ENCODE measurements at places on chromosomes 2 and 18.

DNA sequence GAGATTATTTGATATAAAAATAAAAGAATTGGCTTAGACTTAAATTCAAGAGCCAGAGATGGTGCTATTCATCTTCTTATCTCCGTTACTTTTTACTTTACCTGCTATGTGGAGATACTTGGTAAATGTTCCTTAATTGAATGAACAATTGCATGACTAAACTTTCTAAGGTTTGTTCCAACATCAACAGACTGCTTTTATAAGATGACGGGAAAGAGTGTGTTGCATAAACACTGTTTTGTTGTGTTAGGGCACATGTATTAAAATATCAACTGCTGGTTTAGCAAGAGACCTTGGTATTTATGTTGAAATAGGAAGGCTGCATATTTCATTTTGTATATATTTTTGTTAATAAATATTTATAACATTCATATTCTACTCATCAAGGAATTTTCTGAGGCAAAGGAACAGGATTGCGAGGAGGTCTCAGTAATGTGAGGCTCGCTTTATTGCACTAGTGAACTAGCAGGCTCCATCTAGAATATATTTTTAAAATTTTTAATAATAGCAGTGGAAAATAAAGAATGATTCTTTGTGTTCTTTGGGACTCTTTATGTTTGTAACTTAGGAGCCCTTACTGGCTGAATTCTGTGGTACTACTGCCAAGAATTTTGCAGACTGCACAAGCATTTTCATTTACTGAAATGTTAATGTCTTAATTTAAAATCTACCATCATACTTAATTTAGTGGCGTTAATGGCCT is 10.7 kb upstream of the NFE2L2 start:
- no peaks in the 10 kb centered on the region for H3K36me3 ChIP-seq
- H3K27me3 ChIP-seq: no peaks in the 10 kb centered on the region
- no peak overlapping the region for H3K27ac ChIP-seq
- H3K4me3 ChIP-seq: no peak overlapping the region
- no peak for DNase-seq

- no peak overlapping the region for H3K4me3 ChIP-seq
- H3K27ac ChIP-seq: no peak overlapping the region
- DNase-seq: no peak
- no peaks in the 10 kb centered on the region for H3K4me1 ChIP-seq
Observed at GRCh38 chr2:101981504-101981903, 10.3 kb upstream of the IL1R2 start.

GRCh38 chr18:46134920-46135675 is 30.9 kb downstream of the HAUS1 start:
- H3K4me3 ChIP-seq: no peak overlapping the region
- no peak for DNase-seq
- no peak overlapping the region for H3K27ac ChIP-seq

- H3K27me3 ChIP-seq: no peaks in the 10 kb centered on the region
- no peaks in the 10 kb centered on the region for H3K36me3 ChIP-seq
- H3K4me3 ChIP-seq: no peak overlapping the region
- no peak for DNase-seq
- H3K27ac ChIP-seq: peak overlapping the region; percentile 55
- H3K4me1 ChIP-seq: peaks cover 4% of the 10 kb centered on the region
Observed at GRCh38 chr2:207676827-207677354, 34.5 kb upstream of the CCNYL1 start.

GRCh38 chr2:182077448-182078142 is 91.9 kb downstream of the PPP1R1C start:
- no peaks in the 10 kb centered on the region for H3K27me3 ChIP-seq
- no peaks in the 10 kb centered on the region for H3K36me3 ChIP-seq
- H3K27ac ChIP-seq: no peak overlapping the region
- peak; percentile 41 for DNase-seq

- no peaks in the 10 kb centered on the region for H3K27me3 ChIP-seq
- H3K36me3 ChIP-seq: no peaks in the 10 kb centered on the region
- H3K4me3 ChIP-seq: no peak overlapping the region
Observed at GRCh38 chr2:234446404-234447076, 50.3 kb downstream of the ARL4C start.

- DNase-seq: no peak
- no peak overlapping the region for H3K27ac ChIP-seq
- no peaks in the 10 kb centered on the region for H3K4me1 ChIP-seq
- H3K4me3 ChIP-seq: no peak overlapping the region
Observed at GRCh38 chr18:12478269-12479047, 70.7 kb downstream of the PRELID3A start.

DNA sequence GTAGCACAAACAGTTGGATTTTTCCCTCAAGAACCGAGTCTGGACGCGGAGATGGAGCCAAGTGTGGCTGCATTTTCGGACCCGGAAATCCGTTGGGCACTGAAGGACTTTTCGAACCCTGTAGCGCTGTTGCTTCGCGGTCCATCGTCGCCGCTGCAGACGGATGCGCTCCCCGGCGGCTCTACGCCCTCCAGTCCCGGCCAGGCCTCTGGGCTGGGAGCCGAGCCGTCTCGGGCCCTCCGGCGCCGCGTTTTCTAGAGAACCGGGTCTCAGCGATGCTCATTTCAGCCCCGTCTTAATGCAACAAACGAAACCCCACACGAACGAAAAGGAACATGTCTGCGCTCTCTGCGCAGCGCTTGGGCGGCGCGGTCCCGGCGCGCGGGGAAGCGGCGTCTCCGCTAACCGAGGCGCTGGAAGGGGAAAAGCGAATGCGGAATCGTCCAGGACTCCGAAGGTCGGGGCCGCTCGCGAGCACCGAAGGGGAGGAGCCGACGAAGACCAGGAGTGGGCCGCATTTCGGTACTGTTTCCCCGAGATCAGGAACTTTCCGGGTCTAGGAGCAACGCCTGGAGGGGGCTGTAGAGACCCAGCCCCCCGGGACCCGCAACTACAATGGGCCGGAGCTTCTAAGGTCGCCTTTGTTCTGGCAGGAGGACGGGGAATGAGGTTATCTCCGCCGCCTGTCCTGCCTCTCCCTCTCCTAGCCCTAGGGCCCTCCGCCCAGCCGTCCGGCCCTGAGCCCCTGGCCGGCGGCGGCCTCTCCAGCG is 3.2 kb downstream of the EMX1 start:
- no peak overlapping the region for H3K27ac ChIP-seq
- peaks cover 61% of the 10 kb centered on the region for H3K27me3 ChIP-seq
- H3K4me1 ChIP-seq: peaks cover 58% of the 10 kb centered on the region

DNA sequence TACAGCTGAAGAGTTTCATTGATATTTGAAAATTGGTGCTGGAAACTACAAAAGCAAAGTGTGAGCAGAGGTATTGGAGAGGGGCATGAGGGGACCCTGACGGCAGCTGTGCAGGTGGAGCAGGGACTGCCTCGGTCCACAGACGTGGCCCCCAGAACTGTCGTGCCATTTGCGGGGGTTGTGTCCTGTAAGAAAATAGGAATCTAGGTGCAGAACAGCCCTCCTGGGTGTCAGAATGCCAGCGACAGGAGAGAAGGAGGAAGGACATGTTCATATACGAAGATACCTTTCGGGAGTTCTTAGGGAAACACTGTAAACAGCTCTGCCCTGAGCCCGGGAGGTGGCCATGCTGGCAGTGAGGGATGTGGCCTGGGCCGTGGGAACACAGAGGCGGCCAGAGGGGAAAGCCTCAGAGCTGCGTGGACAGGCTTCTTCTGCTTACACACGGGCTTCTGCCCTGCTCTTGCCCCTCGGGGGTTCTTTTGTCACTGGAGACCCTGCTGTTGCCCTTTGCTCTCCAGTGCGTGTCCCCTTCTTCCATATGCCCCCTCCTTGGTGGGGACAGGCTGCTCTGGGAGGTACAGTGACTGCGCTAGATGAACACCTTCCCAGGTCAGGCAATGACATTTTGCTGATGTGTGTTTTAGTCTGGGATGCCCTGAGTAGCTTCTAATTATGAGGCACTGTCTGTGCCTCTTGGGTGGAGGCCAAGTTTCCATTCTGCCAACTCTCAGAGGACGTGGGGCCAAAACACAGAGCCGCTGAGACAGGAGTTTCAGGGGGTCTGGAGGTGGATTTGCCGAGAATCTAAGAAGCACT is 81.9 kb upstream of the TXNDC2 start:
- no peak for DNase-seq
- no peaks in the 10 kb centered on the region for H3K36me3 ChIP-seq
- H3K27ac ChIP-seq: no peak overlapping the region
- no peaks in the 10 kb centered on the region for H3K4me1 ChIP-seq
- no peaks in the 10 kb centered on the region for H3K27me3 ChIP-seq
- no peak overlapping the region for H3K4me3 ChIP-seq

- H3K36me3 ChIP-seq: peaks cover 47% of the 10 kb centered on the region
- no peak for DNase-seq
- H3K4me1 ChIP-seq: peaks cover 8% of the 10 kb centered on the region
- H3K27me3 ChIP-seq: no peaks in the 10 kb centered on the region
Observed at GRCh38 chr2:233275223-233275622, 23.8 kb downstream of the ATG16L1 start.

DNA sequence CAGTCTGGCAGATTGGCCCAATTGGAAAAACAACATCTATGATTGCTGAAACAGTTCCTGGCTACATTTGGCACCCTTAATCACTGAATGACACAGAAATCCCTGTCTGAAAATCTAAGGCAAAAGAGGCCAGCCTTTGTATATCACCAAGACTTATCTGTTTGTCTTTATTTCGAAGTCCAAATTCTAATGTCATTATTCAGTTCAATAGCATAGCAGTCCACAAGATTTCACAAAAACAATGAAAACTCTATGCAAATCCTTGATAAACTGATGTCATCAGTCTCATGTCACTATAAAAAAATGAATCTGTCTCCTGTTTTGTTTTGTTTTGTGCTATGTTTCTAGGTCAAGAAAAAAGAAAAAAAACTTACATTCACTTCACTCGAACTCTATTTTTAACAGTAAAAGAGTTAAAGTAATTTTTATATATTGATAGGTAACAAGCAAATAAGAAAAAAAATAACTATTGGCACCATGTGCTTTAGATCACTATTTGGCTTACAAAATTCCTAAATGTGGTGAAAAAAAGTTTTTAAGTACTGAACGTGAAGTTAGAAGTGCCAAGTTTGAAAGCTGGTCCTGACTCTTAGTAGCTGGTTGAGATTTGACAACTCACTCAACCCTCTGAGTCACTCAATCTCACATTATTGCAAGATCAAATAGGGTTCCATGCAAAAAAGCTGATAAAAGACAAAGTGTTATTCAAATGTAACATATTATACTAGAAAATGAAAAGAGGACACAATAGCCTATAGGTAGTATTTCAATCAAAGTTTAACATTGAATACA is 359.3 kb downstream of the IRS1 start:
- H3K27ac ChIP-seq: no peak overlapping the region
- no peaks in the 10 kb centered on the region for H3K4me1 ChIP-seq
- DNase-seq: no peak
- H3K36me3 ChIP-seq: no peaks in the 10 kb centered on the region
- no peak overlapping the region for H3K4me3 ChIP-seq

GRCh38 chr18:22467760-22468553 is 50.2 kb upstream of the CTAGE1 start:
- H3K4me1 ChIP-seq: no peaks in the 10 kb centered on the region
- H3K27me3 ChIP-seq: no peaks in the 10 kb centered on the region
- H3K27ac ChIP-seq: no peak overlapping the region
- H3K36me3 ChIP-seq: no peaks in the 10 kb centered on the region

GRCh38 chr2:207748993-207749392 is 20.7 kb downstream of the FZD5 start:
- H3K36me3 ChIP-seq: peaks cover 2% of the 10 kb centered on the region
- H3K27ac ChIP-seq: no peak overlapping the region
- no peaks in the 10 kb centered on the region for H3K4me1 ChIP-seq
- no peaks in the 10 kb centered on the region for H3K27me3 ChIP-seq
- H3K4me3 ChIP-seq: no peak overlapping the region

DNA sequence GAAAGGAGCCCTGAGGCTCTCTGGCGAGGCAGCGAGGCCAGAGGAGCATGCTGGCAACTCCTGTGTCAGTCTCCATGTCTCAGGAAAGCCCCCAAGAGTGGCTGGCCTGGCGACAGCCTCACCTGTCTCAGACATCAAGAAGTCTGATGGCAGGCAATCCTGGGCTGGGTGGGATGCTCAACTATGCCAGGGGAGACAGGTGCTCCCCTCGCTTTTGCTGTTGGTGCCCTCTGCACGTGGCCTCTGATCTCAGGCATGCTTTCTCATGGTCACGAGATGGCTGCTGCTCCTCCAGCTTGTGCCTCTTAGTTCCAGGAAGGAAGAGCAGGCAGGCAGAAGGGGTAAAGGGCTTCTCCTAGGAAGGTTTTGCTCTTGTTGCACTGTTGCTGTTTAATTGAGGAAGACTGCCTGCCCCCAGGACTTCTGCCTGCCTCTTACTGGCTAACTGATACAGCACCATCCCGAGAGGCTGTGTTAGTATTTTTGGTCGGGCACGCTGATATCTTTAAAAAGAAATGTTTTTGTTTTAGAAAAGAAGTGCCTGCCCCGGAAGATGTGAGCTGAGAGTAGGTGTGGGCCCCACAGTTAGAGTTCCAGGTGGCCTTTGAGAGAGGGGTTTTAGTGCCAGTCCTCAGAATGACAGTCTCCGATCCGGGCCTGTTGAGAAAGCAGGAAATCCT is 344.8 kb upstream of the HS6ST1 start:
- no peak overlapping the region for H3K4me3 ChIP-seq
- no peaks in the 10 kb centered on the region for H3K36me3 ChIP-seq
- H3K27ac ChIP-seq: no peak overlapping the region
- no peaks in the 10 kb centered on the region for H3K27me3 ChIP-seq
- DNase-seq: no peak
- H3K4me1 ChIP-seq: no peaks in the 10 kb centered on the region

- no peaks in the 10 kb centered on the region for H3K36me3 ChIP-seq
- no peaks in the 10 kb centered on the region for H3K27me3 ChIP-seq
- no peak for DNase-seq
- no peaks in the 10 kb centered on the region for H3K4me1 ChIP-seq
- H3K27ac ChIP-seq: no peak overlapping the region
Observed at GRCh38 chr2:119233326-119234020, 9.8 kb downstream of the STEAP3 start.

GRCh38 chr2:170685591-170685990 is 29.5 kb upstream of the SP5 start:
- no peaks in the 10 kb centered on the region for H3K36me3 ChIP-seq
- no peaks in the 10 kb centered on the region for H3K27me3 ChIP-seq
- no peak overlapping the region for H3K27ac ChIP-seq
- H3K4me3 ChIP-seq: no peak overlapping the region

DNA sequence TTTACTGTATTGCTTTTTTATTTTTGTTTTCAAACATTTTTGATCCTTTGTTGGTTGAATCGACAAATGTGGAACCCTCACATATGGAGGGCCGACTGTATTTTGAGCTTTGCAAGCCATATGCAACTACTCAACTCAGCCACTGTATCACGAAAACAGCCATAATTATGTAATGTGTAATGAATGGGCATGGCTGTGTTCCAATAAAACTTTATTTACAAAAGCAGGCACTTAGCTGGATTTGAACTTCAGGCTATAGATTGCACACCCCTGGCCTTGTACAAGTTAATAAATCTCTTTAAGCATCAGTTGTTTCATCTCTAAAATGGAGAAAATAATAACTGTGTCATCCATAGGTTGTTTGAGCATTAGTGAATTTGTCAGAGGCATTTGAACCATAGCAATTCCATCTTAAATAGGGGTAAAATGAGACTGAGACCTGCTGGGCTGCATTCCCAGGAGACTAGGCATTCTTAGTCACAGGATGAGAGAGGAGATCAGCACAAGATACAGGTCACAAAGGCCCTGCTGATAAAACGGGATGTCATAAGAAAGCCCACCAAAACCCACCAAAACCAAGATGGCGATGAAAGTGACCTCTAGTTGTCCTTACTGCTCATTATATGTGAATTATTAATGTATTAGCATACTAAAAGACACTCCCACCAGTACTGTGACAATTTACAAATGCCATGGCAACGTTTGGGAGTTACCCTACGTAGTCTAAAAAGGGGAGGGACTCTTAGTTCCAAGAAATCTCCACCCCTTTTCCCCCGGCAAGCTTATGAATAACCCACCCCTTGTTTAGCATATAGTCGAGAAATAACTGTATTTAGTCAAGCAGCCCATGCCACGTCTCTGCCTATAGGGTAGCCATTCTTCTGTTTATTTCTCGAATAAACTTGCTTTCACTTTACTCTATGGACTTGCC is 13.7 kb upstream of the LTBP1 start:
- DNase-seq: no peak
- no peaks in the 10 kb centered on the region for H3K4me1 ChIP-seq
- no peaks in the 10 kb centered on the region for H3K36me3 ChIP-seq
- no peak overlapping the region for H3K27ac ChIP-seq

Data from B cell (primary cell).